ENCODE measurements at places on chromosomes 4 and X.

- DNase-seq: no peak
Measured at GRCh38 chr4:52144372-52144771, 93.3 kb downstream of the SPATA18 start.

GRCh38 chr4:143140696-143141095 lies 44.0 kb upstream of the USP38 start:
- DNase-seq: no peak

GRCh38 chrX:23389196-23389792 lies 54.6 kb downstream of the PTCHD1 start:
- DNase-seq: no peak

DNA sequence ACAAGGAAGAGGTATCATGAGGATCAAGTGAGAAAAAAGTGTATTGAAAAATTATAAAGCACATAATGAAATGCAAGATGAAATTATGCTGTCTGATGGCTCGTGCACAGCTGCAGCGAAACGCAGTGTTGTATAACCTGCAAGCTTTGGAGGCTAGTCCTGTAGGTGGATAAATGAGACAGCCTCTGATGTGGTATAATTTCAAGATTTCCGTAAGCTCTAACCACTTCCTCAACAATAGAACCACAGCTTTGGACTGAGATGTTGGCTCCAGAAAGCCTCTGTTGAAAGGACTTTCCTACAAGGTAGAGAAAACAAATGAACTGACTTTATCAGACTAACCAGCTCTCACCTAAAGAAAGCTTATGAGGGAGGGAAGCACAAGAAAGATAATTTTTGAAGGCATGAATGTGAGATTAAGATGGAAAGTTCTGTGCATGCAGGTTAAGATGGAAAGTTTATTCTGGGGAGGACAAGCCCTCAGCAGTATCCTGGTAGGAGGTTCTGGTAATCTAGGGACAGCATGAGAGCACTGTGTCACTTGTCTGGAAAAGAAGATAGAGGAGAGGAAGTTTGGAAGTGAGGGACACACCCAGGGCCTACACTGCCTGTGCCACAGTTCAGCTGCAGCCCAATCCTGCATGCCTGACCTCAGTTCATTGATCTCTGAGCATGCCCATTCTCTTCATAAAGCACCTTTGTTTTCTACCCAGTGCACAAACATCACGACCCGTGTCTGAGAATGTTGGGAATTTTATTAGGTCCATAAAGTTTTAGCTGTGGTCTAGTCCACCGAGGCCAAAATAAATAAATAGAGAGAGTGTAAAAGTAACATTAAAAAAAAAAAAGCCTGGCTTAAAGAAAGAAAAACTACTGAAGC lies 161.5 kb upstream of the SFRP2 start:
- no peak for DNase-seq

DNA sequence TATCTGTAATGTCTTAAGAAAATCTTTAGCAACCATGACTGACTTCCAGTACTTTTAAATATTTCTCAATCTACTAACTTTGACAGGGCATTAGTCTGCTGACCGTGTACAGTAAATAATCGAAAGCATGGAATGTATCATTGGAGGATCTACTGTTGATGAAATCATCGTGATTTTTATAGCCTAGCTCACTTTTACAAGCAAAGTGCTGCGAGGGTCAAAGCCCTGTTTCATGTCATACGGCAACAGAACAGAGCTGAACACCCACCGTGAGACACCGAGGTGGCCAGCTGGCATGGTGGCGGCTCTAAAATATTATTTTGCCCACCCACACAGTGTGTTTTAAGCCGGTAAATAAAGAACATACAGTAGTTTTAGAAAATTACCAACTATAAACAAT lies 679.3 kb downstream of the FAT4 start:
- DNase-seq: no peak

- peak; percentile 53 for DNase-seq
Measured at GRCh38 chrX:54530357-54530900, 410 bp downstream of the GNL3L start.

DNA sequence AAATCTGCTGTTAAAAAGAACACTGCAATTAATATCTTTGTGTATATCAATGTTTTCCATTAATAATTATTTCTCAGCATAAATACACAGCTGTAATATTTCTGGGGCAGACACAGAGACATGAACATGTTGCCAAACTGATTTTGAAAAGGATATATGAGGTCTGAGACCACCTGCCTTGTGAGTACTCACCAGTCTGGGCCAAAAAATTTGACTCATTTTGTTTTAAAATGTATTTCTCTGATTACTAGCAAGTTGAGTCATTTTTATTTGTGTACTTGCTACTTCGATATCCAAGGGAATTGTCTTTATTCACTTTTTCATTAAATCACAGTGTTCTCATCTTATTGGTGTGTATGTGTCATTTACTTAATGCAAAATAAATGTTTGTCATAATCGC lies 8.5 kb upstream of the RAI2 start:
- DNase-seq: no peak

GRCh38 chrX:13258052-13258444 lies 61.8 kb downstream of the ATXN3L start:
- no peak for DNase-seq

DNA sequence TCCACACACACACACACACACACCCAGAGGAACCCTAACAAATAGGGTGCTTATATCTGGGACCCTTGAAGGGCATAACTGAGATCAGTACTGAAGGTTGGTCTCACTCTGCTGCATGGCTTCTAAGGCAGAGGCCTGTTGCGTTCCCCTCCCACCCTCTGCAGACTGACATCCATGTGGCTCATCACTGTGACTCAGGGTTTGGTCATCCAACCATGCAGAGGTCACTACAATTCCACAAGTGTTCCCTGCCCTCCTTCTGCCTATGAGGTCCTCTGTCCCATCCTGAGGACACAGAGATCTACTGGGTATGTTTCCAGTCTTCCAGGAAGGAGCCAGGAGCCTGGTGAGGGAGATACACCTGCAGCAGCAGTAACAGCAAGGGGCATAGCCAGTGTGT lies 55.8 kb downstream of the XAGE2 start:
- DNase-seq: no peak

GRCh38 chr4:120842031-120842430 lies 80.5 kb downstream of the PRDM5 start:
- no peak for DNase-seq

DNA sequence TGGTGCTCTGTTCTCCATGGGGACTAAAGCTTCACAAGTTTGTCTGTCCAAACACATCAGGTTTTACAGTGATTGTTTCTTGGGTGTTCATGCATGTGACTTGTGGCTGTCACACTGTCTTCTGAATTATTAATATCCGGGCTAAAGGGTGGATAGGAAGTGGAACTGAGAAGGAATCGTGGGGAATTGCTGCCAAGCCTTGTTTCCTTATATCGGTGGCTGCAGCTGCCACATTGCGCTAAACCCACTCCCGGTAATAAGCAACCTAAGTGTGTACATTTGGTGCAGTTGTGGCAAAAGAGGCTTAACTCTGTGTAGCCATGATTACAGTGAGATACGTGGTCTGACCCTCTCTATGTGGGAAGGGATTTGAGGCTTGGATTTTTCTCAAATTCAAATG lies 30.7 kb downstream of the SEPTIN11 start:
- no peak for DNase-seq
